ENCODE measurements at places on chromosomes 1 and 21. TPM values are rescaled to one million over a fixed set of nuclear protein-coding genes. Genes with fewer than 3 reads are reported as not detected.

The LDLRAD1 gene
- total RNA-seq: 0.17 TPM

The RNU1-3 gene
- total RNA-seq: 3,462 TPM

The SLC44A3 gene
- total RNA-seq: 0.31 TPM

The GNL2 gene
- 68.0 TPM for total RNA-seq

The ATP1B1 gene
- 192 TPM for total RNA-seq

The LRRC38 gene
- total RNA-seq: not detected

The OR2L13 gene
- total RNA-seq: 0.26 TPM

The OR2L8 gene
- not detected for total RNA-seq

The FAM20B gene
- total RNA-seq: 28.0 TPM

The NGF gene
- total RNA-seq: 20.0 TPM

Data from motor neuron (in vitro differentiated cells).